ENCODE measurements at places on chromosomes 5 and 9.

DNA sequence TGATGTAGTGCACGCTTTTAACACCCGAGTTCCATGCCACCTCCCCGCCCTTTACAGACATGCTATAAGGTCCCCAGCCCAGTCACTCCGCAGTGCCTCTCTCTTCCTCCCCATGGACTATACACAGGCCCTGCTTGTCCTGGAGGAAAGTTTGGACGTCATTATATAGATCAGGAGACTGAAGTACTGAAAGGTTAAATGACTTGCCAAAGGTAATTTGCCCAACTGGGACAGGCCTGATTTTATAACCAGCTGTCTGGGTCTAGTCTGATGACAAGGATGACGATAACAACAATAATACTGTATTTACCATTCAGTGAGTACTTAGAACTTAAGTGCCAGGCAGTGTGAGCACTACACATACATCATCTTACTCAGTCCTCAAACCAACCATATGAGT is 33.1 kb downstream of the LVRN start:
- DNase-seq = no peak

- DNase-seq = no peak
Measured at GRCh38 chr9:98881836-98882568, 61.7 kb upstream of the COL15A1 start.

DNA sequence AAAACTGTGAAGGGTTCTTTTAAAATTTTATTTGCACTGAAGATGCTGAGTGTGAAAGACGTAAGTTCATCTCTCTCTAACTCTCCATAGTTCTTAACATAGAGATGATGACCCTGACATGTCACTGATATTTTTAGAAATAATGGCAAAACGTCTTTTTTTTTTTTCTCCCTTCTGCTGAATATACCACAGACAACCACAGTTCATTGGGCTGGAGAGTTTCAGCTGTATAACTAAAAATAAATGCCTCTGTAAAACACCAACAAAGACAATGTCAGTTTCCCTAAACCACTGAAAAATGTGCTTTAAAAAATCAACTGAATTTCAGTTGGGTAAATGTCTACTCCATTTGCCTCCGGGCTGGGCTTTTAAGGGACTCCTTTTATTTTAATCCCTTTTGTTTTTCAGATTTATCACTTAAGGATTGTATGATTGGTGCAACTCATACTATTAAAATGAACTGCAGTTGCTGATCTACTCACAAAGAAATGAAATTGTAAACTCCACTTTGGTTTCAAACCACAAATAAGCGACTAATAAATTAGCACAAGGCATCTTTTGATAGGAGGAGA is 830.9 kb upstream of the WWC1 start:
- no peak for DNase-seq

DNA sequence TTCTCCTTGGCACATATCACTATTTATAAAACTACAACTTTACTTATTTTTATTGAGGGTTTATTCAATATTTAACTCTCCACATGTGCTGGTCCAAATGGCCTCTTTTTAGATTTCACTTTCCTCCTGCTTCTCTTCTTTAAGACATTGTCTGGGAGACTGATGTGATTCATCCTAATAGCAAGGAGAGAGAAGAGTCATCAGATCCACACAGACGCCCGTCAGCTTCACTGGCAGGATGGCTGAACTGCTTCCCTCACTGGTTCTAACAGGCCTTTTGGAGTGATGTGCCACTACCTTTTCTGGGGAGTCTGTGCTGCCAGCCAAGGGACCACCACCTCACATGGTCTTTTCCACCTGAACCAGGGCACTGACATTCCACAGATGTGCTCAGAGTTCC is 16.5 kb upstream of the ROR2 start:
- no peak for DNase-seq

- DNase-seq = no peak
Measured at GRCh38 chr5:17326600-17327037, 109.2 kb downstream of the BASP1 start.

DNA sequence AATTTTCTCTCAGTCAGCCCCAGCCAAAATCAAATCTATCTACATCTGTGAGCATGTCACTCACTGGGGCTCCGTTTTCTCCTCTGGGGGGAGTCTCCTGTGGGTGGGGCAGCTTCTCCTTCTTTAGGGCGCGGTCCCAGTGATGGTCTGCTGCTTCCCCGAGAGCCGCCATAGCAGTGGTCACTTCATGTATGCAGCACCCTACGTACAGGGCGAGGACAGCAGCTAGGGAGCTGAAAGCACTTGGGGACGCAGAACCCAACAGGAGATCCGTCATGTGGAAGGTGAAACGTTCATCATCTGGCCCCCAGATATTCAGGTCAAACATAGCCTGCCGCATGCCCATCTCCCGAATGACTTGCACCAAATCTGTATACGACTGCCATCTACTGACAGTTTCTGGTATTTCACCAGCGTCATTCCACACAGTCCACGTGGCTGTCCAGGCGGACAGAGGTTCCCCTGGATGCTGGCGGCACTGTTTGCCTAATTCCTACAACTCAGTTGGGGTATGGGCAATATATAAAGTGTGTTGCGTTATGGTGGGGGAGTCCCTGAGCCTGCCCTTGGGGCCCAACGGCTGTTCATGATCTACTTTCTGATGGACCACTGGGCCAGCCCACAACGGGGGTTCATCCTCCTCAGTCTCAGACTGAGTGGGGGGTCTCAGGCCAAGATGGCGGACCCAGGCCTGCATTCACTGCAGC is 795.0 kb downstream of the EFNA5 start:
- no peak for DNase-seq

GRCh38 chr9:124008694-124009530 is 2.7 kb upstream of the LHX2 start:
- no peak for DNase-seq

- no peak for DNase-seq
Measured at GRCh38 chr5:60352992-60353599, 346.9 kb downstream of the DEPDC1B start.

DNA sequence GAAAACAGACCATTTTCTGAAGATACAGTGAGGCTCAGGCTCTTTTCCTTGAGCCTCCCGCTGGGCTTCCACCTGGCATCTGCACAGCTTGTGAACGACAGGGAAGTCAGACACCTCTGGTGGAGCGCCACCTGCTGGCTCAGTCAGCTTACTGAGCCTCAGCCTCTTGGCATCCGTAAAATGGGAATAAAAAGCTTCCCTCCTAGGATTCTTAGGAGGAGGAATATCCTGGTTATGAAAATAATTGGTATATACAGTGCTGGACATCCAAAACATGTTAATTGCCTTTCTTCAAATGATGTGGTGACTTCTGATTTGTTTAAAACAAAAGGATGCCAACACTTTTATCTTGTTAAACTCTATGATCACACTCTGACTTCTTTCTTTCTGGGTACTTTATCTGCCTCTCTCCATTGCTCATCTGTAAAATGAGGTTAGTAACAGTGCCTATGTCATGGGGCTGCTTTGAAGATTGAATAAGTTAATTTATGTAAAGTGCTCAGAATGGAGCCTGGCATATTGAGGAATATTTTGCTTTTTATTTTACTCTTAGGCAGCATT is 67.5 kb downstream of the MAMDC2 start:
- DNase-seq = peak; percentile 9

DNA sequence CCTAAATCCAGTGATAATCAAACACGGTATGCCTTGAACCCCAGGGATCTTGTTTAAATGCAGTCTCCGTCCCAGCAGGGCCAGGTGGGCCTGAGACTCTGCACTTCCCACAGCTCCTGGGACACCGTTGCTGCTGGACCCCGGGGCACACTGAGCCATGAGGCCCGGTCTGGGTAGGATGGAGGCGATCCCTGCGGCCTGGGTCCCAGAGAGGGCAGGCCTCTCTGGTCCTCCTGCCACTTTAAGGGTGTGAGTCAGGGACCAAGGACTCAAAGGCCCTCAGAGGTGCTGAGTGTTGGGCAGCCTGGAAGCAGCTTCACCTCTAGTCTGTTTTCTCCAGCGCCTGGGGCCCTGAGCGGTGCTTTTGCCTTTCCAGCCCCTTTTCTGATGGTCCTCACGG is 34.1 kb upstream of the SLC9A3 start:
- no peak for DNase-seq

- no peak for DNase-seq
Measured at GRCh38 chr5:136230176-136230575, 37.2 kb upstream of the SMIM32 start.

GRCh38 chr9:3823842-3824475 is 298.2 kb upstream of the RFX3 start:
- DNase-seq = no peak

- DNase-seq = no peak
Measured at GRCh38 chr5:103271570-103272289, 13.2 kb downstream of the MACIR start.

DNA sequence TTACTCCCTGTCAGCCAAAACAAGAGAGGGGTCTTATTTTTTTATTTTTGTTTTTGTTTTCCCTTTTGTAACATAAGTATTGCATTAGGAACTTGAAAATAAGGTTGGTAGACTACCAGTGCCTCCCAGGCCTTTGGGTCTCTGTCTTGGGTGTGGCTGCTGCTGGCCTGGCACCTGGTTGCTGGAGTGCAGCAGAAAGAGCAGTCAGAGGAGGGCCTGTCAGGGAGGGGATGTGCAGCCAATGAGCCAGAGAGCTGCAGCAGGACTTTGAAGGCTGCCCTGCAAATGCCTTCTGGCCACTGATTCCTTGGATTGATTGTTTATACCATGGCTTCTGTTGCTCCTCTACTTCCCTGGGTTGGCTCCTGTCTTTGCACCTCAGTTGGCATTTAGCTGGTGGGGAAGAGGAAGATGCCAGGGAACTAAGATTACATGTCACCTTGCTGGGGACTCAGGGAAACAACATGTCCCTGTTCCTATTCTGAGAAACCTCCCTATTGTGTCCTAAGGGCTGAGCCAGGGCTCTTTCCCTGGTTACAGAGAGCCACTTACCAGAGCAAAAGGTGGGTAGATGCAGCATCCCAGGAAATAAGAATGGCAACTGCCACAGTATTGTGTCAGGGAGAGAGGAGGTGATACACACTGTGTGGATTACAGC is 66.6 kb downstream of the ANGPTL2 start:
- no peak for DNase-seq

DNA sequence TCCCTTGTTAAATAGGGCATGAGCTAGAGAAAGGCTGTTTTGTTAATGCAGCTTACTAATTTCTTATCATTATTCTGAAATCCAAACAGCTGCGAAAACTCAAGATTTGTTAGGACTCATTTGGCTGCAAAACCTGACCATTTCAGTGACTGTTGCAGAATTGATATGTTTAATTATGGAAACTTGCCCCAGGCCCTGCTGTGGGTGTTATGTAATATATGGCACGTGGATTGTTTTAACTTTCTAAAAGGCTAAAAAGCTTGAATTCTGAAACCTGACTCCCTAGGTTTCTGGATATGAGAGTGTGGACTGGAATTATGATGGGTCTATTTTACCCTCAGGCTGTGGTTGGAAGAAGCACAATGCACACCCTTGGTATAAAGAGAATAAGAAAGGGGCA is 4.4 kb downstream of the IL9 start:
- no peak for DNase-seq

GRCh38 chr9:1050125-1050895 is at the start of gene DMRT2:
Gene DMRT2 (plus strand): TSS chr9:1050357. CDS start chr9:1051614, 1,257 bp downstream.
- DNase-seq = no peak

- DNase-seq = no peak
Measured at GRCh38 chr5:151912360-151912759, 12.3 kb downstream of the GLRA1 start.

GRCh38 chr5:177389241-177390169 is 5.3 kb downstream of the SLC34A1 start:
- DNase-seq = no peak

- DNase-seq = no peak
Measured at GRCh38 chr9:112700085-112700484, 17.8 kb downstream of the INIP start.

DNA sequence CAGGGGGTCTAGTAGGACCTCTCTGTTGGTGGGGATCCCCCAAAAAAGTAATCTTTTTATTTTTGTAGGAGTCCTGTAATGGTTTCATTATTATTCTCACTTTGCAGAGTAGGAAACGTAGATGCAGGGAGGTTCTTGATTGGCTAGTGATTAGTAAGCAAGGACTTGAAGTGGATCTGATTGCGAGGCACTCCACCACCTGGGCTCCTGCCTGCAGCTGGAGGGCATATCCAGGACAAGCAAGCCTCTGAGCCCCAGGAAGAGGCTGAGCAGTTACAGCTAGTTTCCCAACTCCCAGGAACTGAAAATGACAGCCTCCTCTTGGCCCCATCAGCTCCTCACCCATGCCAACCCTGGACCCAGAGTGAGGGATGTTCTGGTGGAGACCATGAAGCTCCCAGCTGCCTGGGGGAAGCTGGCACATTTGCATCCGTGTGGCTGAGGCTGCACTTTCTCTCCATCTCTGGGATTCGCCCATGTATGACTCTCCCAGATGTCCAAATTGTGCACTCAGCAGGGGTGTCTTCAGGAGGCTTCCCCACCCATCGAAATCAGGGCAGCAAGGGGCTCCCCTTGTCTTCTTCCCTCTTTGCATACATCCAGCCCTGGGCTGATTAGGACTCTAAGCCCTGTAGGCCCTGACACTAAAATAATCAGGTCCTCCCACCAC is 10.2 kb downstream of the KCNIP1 start:
- DNase-seq = no peak

GRCh38 chr5:132283423-132284043 is 10.7 kb upstream of the SLC22A4 start:
- DNase-seq = no peak

DNA sequence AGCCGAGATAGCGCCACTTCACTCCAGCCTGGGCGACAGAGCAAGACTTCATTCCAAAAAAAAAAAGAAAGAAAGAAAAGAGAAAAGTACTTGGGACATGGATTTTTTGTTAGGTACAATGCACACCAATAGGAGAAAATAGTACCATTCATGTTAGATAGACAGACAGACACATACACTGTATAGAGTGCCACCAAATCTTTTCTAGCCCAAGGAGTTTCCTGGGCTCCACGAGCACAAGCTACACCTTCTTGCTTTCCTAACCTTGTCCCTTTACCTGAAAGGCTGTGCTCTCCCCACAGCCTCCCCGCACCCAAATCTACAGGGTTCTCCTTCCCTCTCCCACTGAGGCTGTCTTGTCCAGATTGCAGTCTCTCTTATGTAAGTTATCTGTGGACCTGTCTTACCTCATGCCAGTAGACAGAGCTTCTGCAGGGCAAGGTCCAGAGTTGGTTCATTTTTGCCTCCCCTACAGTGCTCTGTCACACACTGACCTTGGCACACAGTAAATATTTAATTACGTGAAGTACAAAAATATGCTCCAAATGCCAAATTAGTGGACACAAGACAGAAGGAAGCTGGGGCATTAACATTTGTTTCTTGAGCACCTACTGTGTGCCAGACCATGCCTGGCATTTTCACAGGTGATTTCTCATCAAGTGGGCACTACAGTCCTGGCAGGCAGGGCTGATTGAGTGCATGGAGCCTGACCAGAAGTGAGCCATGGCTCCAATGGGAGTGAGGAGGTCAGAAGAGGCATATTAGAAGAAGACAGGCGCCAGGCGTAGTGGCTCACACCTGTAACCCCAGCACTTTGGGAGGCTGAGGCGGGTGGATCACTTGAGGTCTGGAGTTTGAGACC is 5.9 kb downstream of the ALAD start:
- DNase-seq = no peak

All from activated T-cell treated with anti-CD3 and anti-CD28 coated beads for 4 hours (primary cell).